ENCODE measurements at places on chromosomes 1 and 21. TPM values are rescaled to one million over a fixed set of nuclear protein-coding genes. Genes with fewer than 3 reads are reported as not detected.

Gene KIAA0040
- 31.8 TPM for total RNA-seq

Gene SLC35F3
- total RNA-seq, result 7.8 TPM

Gene CACNA1E
- total RNA-seq, result not detected

Gene TMEM269
- total RNA-seq, result 0.16 TPM

Gene KCNE1
- total RNA-seq, result 0.11 TPM

Gene PRDM16
- not detected for total RNA-seq

Gene PLXNA2
- 0.75 TPM for total RNA-seq

Gene LRRC39
- total RNA-seq, result 0.53 TPM

DNA sequence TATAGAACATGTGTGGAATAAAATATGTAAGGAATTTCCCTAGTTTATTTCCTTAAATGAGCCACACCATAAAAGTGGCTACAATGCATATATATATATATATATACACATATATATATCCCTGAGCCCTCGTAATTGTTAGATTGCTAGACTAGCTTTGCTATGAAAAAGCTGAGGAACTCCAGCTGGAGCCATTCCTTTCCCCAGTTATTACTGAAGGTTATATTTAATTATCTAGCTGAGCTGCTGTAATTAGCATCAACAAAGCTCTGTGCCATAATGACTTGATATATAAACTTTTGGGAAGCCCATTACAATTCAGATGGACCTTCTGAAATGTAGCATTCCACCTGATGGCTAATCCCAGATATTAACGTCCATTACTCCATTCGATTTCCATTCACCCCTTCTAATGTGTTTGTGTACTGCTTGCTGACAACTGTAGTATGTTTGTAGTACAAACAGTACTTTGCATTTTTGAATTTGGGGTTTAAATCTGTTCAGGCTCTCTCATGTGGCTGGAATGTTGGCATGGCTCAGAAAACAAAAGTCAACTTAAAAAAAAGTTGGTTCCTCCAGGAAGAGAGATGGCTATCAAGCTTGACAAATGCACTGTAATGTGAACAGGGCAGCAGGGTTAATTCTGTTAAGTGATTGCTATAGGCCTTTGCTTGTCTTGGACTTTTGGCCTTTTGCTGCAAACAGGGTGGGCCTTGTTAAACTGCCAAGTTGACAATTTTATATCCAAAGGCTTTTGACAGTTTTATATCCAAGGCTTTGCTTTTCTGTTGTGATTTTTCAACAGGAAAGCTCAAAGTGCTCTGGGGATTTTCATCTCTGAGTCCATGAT is 170.0 kb downstream of the LTN1 start:
- DNase-seq, result no peak

GRCh38 chr1:147924813-147925212 is 3.4 kb upstream of the GPR89B start:
- DNase-seq, result no peak

- DNase-seq, result no peak
Observed at GRCh38 chr1:52192436-52192835, 50.5 kb downstream of the ZFYVE9 start.

DNA sequence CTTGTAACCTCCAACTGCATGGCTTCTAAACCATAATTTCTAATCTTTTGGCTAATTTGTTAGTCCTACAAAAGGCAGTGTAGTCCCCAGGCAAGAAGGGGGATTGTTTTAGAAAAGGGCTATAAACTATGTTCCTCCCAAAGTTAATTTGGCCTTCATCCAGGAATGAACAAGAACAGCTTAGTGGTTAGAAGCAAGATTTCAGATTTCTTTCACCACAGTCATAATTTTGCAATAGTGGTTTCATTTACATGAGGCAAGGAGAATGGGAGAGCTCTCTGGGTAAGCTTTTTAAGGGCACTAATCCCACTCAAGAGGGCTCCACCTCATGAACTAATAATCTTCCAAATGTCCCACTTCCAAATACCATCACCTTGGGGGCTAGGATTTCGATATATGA is 1353.9 kb downstream of the NCAM2 start:
- DNase-seq, result no peak

DNA sequence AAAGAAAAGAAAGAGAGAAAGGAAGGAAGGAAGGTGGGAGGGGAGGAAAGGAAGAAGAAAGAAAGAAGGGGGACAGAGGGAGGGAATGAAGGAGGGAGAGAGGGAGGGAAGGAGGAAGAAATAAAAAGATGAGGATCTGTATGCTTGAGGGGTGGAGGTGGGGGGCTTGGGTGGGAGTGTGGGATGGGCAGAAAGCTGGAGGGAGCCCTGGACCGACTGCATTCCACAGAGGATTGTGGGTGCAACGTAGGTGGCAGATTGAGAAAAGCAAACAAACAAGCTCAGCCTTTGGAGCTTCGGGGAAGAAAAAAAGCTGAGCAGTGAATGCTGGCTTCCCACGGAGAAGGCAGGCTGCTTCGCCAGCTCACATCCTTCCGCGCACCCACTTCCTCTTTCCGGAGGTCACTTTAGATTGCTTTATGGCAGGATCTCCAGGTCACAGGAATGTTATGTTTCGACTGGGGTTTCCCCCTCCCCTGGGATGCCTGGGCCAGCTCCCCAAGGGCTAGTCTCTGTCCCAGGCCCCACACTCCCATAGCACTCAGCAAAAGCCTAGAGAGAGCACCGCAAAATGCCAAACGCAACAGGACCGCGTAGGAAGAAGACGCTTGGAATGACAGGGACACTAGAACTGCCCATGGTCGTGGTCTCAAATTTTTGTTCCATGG is 20.7 kb upstream of the LGALS8 start:
- no peak for DNase-seq

GRCh38 chr1:78760858-78761257 is 111.2 kb downstream of the IFI44 start:
- DNase-seq, result no peak

All from CD8-positive, alpha-beta memory T cell (primary cell).